Mucosa of gallbladder (tissue), 1 donor: ENCODE measurements at places on chromosomes 6 and 20. TPM values are rescaled to one million over a fixed set of nuclear protein-coding genes. Genes with fewer than 3 reads are reported as not detected.

DNA sequence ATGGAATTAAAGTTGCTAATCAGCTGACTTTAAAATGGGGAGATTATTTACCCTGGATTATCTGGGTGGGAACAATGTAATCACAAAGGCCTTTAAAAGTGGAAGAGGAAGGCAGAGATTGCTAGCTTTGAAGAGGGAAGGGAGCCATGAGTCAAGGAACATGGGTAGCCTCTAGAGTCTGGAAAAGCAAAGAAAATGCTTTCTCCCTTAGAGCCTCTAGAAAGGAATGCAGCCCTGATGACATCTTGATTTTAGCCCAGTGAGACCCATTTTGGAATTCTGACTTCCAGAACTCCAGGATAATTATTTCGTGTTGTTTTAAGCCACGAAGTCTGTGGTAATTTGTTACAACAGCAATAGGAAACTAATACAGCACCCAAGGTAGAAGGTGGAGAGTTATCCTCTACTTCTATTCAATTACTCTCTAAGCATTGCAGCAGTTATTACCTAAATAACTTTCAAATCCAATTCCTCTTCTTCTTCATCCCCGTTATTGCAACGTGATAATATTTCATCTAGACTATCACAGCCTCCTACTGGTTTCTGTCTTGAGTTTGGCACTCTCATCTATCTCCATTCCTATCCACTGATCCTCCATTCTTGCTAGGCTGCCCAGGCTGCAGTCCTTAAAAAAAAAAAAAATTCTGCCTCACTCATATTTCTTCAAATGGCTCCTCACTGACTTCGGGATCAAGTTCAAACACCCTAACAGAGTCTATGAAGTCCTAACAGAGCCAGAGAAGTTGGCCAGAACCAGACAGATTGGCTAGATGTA is 224.3 kb downstream of the BTBD9 start:
- DNase-seq = no peak

DNA sequence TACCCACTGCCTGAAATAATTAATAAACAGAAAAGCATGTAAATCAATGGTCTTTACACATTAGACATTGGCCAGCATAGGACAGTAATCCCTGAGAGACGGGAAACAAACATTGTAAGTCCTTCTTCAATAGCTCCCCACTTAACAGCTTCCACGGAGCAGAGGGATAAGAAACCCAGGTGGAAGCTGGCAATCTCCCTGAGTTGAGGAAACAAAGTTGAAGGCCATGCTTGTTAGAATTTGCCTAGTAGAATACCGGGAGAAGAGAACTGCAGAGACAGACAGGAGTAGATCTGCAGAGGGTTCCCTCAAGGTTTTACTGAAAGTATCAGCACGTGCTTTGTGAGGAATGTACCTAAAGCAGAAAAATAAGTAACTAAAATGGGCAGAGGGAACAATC is 33.9 kb downstream of the REV3L start:
- no peak for DNase-seq

GRCh38 chr20:34724172-34724571 is 20.0 kb downstream of the TP53INP2 start:
- DNase-seq = no peak

DNA sequence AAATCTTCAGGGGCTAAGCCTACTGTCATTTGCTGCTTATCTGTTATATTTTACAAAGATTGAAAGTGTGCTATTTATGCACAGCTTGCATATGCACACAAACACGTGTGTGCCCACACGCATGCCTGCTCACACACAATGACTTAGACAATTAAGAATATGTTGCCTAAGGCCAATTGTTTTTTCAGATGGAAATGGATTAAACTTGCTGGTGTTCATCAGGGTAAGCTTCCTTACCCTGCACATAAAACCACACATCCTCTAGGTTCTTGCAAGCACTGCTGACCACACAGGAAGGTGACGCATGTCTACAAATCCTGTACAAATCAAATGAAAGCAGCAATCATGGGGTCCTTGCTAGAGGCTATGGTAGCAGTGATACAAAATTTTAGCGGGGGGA is 58.4 kb downstream of the GJA10 start:
- DNase-seq = no peak

DNA sequence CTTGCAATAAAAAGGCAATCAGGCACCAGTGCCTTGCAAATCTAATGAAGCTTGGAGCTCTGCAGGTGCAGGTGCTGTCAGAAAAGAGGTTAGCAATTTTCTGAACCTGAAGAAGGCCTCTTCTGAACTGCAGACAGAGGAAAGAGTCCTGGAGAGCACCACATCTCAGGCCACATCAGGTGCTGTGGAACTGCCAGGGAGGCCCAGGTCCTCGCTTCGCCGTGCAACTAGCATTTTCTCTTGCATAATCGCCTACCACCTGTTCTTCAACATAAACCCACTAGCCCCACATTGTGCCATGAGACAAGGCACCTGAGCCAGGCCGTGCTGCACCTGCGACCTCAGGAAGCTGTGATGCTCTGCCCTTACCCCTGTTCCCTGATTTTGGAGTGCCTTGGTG is 187.6 kb downstream of the DTNBP1 start:
- DNase-seq = no peak

DNA sequence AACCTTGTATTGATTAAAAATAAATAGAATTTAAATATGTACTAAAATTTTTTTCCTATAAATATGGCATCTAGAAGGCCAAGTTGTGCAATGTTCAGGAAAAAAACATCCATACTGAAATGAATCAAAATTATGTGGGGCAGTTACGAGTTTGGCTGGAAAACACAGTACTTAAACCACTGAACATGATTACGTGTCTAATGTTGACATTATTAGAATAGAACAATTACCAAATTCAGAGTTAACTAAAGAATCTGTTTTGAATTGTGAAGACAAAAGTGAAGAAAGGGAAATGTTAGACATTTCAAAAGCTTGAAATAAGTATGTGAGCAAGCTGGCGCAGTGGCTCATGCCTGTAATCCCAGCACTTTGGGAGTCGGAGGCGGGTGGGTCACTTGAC is 57.2 kb downstream of the KLHL31 start:
- DNase-seq = no peak

GRCh38 chr6:140380427-140381218 is 1006.2 kb upstream of the CITED2 start:
- no peak for DNase-seq

- no peak for DNase-seq
Measured at GRCh38 chr6:79296211-79296610, 61.7 kb upstream of the HMGN3 start.

- no peak for DNase-seq
Measured at GRCh38 chr6:20334962-20335361, 66.7 kb upstream of the E2F3 start.

DNA sequence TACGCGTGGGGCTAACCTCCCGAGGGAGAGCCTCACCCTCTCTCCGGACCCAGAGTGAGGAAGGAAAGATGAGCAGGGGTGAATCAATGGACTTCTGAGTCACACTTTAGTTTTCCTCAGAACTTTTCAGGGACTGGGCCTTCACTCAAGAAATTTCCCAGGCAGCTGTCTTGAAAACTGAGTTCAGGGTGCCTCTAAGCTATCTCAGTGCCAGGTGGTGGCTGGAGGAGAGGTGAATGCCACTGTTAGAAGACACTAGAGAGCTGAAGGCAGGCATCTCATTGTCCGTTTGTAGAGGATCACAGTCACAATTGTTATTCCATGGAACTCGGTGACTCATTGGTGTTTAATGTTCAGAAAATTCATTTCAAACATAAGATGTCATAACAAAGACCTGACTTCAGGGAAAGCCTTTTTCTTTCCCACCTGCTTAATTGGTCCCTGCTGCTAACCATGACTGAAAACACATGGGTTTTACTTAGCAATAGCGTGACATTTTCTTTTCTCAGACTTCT is 5.3 kb upstream of the SERPINB6 start:
- no peak for DNase-seq

DNA sequence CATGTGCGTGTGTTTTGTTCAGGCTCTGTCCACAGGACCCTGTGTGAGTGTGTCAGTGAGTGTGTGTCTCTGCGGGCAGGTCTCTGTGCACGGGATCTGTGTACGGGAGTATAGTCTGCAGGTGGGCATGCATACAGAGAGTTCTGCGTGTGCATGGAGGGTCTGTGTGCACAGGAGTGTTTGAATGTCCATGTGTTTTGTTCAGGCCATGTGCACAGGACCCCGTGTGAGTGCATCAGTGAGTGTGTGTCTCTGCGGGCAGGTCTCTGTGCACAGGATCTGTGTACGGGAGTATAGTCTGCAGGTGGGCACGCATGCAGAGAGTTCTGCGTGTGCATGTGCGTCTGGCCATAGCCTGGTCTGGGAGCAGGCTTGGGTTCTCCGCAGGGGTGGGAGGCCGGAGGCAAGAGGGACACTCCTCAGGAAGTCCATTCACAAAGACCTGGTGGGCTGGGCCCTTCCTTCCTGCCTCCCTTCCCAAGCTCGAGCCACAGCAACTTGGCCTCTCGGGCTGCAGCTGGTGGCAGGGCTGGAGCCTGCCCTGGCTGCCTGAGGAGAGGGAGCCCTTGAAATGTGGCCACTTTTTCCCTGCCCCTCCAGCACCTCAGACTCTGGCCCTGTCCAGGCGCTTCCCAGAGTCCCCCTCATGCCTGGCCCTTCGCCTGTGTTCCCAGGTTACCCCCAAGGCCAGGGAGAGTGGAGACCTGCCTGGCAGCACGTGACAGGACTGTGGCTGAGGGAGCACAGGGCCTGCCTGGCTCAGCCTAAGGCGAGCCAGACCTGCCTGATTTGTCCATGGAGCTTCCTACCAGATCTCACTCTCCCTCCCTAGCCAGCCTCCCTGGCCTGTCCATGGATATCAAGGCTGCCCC is 6.8 kb downstream of the HSPA12B start:
- no peak for DNase-seq

DNA sequence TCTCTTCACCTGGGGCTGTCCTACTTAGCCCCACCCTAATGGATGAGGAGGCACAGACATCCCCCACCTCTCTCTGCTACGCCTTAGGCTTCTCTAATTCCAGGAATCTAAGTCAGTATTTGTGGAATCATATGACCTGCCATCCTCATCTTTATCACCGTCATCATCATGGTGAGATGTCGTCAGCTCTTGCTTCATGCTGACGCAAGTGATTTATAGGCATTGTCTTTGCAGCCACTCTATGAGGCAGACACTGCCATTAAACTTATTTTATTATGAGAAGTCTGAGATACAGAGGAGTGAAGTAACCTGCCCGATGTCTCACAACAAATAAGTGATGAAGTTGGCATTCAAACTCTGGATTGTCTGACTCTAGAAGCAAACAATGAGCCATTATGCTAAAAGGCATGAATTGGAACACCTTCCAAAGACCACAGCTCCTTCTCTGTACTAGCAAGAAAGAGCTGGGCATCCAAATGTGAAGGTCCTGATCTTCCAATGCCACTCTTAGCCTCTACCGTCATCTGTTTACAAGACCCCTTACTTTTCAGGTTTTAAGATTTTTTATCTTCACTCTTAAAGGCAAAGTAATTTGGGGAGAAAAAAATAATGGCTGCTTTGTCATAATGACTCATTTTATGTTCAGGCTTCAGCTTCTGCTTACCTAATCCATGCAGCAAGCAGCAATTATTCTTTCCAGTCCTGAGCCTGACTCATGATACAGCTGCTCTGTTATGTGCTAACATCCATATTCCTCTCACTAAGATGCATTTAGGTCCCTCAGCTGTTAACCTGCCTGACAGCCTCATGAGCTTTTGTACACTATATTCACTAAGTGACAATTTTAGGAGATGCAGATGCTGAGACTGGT is 113.7 kb upstream of the BCLAF1 start:
- no peak for DNase-seq

Gene PPP1R14C
- 0.37 TPM for total RNA-seq

Gene COL20A1
- total RNA-seq = 0.14 TPM

Gene MUC22
- not detected for total RNA-seq

Gene CFAP206
- 0.40 TPM for total RNA-seq

Gene CEP43
- 18.8 TPM for total RNA-seq

Gene SOBP
- total RNA-seq = 11.0 TPM

Gene PPIL6
- 2.6 TPM for total RNA-seq

Gene SULF2
- total RNA-seq = 74.8 TPM
